Caki2 (cell line): ENCODE measurements at places on chromosomes 2 and 18.

GRCh38 chr2:218888341-218888740, 7.7 kb downstream of the WNT10A start:
- no peak for DNase-seq

DNA sequence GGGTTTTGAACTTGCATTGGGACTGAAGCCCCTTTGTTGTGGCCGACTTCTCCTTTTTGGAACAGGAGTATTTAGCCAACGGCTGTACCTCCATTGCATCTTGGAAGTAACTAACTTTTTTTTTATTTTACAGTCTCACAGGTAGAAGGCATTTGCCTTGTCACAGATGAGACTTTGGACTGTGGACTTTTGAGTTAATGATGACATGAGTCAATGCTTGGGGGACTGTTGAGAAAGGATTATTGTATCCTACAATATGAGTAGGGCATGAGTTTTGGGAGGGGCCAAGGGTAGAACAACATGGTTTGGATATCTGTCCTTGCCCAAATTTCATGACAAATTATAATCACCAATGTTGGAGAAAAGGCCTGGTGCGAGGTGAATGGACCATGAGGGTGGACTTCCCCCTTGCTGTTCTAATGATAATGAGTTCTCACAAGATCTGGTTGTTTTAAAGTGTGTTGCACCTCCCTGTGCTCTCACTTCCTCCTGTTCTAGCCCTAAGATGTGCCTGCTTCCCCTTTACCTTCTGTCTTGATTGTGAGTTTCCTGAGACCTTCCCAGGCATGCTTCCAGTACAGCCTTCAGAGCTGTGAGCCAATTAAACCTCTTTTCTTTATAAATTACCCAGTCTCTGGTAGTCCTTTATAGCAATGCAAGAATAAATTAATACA, 1269.4 kb upstream of the CHAC2 start:
- DNase-seq: no peak

GRCh38 chr2:230984393-230985220, 11.3 kb upstream of the SPATA3 start:
- no peak for DNase-seq

DNA sequence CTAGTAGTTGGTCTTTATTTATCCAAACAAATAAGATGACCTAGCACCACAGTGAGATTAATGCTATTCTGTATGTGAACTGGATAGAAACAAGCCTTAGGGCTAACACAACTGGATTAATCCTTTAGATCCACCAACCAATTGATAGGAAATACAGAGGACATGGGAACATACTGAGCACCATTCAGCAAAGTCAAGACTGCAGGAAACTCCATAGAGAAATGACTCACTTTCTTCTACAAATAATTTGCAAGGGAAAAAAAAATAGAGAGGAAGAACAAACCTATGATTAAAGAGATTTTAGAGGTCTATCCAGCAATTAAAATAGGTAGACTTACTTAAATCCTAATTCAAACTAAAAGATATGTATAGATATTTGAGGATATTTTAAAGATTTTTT, 23.9 kb downstream of the WDFY1 start:
- no peak for DNase-seq

GRCh38 chr2:217326238-217327022, 466.6 kb upstream of the TNP1 start:
- no peak for DNase-seq

DNA sequence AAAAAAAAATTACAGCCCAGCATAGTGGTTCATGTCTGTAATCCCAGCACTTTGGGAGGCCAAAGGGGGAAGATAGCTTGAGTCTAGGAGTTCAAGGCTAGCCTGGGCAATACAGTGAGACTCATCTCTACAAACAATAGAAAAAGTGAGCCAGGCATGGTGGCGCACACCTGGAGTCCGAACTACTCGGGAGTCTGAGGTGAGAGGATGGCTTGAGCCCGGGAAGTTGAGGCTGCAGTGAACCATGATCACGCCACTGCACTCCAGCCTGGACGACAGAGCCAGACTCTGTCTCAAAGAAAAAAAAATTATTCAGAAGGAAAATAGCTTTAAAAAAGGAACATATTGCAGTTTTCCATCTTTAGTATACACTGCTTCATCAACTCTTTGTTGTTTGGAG, 47.8 kb downstream of the CYP27C1 start:
- no peak for DNase-seq

DNA sequence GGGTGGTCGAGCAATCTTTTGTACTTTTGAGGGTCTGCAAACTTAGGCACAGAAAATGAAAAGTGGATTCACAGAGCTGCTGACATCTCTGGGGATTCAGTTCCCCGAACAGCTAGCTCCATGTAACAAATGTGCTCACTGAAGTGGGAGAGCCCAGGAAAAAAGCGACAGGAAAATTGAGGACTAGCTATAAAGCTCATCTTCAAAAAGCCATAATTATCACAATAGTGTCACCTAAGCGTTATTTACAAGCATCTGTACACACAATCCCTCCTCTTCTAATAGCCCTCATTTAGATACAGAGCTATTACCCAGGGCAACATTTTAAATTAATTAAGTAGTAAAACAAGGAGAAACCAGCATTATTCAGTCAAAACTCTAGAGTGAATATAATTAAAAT, 36.1 kb downstream of the RNF152 start:
- no peak for DNase-seq

DNA sequence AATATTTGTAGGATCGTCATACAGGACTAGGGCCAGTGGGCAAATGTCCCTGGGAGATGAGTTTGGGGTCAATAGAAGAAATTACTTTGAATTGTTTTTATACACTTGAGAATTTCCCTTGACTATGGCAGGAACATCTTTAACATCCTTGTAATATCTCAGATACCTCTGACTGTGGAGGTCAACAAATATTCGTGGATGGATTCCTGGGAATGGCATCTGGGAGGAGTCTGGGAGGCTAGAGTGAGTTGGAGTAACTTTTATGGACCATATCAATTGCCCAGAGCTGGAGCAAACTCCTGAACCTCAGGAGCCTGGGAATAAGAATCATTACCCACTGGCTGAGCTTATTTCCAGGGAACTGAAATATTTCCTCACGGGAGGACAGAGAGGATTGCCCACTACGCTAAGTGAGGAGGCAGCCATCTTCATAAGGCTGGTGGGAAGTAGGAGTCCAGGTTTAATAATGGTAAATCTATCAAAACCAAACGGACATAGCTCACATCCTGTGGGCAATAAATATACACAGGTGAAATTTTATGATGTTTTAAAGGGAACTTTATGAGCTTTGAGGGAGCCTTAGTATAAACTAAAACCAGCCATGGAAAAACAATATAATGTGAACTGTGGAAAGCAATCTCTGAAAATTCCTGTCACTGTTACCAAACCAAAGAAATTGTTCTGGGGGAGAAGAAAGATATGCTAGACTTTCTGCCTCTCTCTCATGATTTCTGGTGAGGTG, 44.4 kb upstream of the LCLAT1 start:
- DNase-seq: no peak

DNA sequence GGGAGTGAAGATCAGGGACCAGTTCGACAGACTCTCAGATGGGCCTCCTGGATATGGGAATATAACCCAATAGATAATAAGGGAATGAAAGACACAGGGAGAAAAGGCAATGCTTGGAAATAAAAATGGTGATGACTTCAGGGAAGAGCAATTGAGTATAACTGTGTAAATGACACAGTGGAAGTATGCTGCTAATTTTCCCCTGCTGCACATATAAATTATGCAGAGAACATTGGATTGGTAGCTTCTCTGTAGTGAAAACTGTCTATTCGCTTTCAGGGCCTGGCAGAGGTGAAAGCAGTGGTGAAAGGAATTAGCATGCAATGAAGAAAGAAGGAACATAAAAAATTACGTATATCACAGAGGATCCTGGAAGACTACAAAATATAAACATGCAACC, 398.2 kb upstream of the CDH2 start:
- no peak for DNase-seq

- DNase-seq: peak; percentile 77
These were observed 46.9 kb upstream of the USP14 start for GRCh38 chr18:111306-112014.

- DNase-seq: no peak
These were observed 4.7 kb downstream of the ESPNL start for GRCh38 chr2:238104691-238105371.

DNA sequence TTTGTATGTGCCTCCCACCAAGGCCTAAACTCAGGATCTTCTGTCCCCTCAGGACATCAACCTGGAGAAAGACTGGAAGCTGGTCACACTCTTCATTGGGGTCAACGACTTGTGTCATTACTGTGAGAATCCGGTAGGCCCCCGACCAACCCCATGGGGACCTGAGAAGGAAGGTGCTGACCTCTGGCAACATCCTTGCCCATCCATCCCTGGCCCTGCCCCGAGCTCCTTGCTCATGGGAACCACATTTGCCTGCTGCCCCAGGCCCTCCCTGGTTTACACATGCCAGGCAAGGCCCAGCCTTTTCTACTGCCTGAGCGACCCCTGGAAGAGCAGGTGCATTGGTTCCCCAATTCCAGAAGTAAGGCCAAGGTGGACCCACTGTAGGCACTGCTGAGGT, 125.3 kb upstream of the PPP1CB start:
- no peak for DNase-seq

DNA sequence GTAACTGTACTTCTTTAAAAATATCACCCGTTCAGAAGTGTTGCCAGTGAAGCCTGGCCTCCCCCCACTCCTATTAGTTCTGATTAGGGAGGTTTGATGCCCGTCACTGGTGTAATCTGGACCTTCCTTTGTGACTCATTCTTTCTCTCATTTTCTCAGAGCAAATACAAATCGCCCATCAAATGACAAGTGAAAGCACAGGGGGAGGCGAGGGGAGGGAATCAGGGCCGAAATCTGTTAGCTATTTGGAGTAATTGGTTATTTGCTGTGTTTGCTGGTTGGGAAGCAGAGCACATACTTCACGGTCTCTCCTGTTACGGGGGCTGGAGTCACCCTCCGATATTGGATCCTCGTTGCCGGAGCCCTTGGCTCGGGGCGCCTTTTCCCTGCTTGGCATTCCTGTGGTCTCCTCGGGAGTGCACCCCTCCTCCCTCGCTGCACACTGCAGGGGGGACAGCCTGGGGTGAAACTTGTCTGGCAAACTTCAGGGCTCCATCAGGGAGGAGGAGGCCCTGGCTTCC, 178.1 kb downstream of the DYSF start:
- DNase-seq: no peak

DNA sequence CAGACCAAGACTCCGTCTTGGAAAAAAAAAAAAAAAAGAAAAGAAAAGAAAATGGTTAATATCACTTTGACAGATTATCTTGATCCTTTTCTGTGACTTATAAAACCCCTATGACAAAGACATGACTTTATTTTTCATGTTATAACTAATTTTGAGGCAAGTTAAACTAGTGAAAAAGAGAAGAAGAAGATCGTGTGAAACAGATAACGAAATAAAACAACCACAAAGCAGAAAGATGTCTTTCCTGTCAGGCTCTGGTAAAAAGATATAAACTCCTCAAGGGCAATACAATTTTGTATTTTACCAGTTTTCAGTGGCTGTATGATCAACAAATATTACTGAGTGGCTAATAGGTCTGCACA, 13.4 kb upstream of the RBMS1 start:
- DNase-seq: no peak

- DNase-seq: no peak
These were observed 3.2 kb upstream of the LIMS2 start for GRCh38 chr2:127678531-127678930.

DNA sequence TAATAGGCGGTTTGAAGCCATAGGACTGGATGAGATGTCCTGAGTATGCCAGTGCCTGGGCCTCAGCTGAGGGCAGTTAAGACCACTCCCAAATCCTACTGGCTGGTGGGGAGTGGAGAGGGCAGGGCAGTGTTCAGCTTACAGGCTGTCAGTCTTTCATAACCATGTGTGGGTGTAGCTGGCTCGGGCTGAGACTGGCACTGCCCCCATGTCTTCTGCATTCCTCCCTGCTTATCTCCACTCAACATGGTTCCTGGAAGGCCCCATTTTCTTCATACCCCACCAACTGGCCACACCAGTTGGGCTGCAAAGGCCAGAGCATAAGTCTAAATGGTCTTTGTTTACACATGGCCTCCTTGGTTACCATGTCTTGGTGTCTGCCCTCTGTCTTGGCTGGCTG, 17.2 kb upstream of the IL37 start:
- DNase-seq: no peak

- no peak for DNase-seq
These were observed 28.7 kb downstream of the IKZF2 start for GRCh38 chr2:213122725-213123124.

GRCh38 chr2:73451263-73451972, 65.8 kb downstream of the ALMS1 start:
- DNase-seq: no peak

DNA sequence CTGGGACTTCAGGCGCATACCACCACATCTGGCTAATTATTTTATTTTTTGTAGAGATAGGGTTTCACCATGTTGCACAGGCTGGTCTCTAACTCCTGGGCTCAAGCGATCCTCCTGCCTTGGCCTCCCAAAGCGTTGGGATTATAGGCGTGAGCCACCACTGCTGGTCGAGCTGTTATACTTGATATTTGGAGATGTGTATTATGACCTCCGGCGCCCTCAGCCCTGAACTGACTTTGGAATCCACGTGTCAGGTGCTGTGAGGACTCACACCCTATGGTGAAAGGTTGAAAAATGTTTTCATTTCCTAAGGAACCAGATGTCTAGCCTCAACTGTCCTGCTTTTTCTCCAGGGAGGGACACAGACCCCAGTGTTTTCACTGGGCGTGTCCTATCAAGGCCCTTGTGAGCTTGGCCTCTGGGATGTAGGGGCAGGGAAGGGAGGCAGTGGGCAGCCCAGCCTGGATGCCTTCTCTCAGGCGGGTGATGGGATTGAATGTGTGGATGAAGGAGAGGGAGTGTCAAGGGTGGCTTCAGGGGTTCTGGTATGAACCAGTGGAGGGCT, 56.4 kb upstream of the HAAO start:
- DNase-seq: no peak

DNA sequence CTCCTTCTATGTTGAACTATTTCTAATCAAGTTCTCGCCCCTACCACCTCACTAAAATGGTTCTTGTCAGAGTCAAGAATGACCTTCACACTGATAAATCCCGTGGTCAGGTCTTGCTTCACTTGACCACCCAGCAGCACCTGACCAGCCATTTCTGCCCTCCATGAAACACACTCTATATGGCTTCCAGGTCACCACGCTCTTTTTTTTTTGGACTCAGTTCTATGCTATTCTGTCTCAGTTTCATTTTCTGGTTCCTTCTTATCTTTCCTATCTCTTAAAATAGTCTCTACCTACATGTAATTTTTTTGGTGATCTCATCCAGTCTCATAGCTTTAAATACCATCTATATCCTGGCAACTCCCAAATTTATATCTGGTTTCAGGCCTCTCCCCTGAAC, 11.4 kb downstream of the EIF2AK3 start:
- no peak for DNase-seq
